Trophoblast cell (in vitro differentiated cells and primary cell): ENCODE measurements at places on chromosomes 11 and 22.

DNA sequence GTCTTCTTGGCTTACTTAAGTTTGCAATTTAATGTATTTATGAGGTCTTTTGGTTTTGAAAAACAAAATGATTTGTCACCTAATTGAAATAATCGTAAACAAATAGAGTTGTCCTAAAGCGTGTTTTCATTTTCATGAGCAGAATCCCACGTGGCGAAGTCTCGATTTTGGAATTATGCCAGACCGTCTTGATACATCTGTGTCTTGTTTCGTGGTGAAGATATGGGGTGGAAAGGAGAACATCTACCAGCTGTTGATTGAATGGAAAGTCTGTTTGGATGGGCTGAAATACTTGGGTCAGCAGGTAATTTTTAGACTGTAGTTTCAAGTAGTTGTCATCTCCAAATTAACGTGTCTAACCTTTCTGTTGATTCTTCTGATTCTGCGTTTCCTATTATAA is 64.7 kb downstream of the UVRAG start:
- H3K27ac ChIP-seq: no peak overlapping the region
- no peak overlapping the region for H3K4me3 ChIP-seq
- H3K4me1 ChIP-seq: no peaks in the 10 kb centered on the region
- no peaks in the 10 kb centered on the region for H3K36me3 ChIP-seq

GRCh38 chr11:20618083-20618482 is 18.7 kb downstream of the SLC6A5 start:
- DNase-seq: no peak
- H3K27ac ChIP-seq: no peak overlapping the region

DNA sequence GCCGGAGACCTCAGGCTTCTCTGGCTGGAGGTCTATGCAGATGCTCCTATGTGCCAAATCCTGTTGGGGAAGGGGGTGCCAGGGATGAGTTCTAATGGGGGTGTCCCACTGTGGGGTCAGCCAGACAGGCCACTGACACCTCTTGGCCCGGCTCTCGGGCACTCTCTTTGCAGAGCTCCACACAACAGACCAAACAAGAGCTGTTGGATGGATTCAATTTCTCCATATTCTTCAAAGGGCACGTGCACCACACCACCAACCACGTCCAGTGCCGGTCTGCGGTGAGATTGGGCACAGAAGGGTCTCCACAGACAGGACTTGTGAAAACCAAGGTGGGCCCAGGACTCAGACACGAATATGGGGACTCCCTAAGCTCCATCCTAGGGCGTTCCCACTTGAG is 2.2 kb upstream of the RGL4 start:
- no peaks in the 10 kb centered on the region for H3K4me1 ChIP-seq
- no peaks in the 10 kb centered on the region for H3K27me3 ChIP-seq
- H3K27ac ChIP-seq: no peak overlapping the region

DNA sequence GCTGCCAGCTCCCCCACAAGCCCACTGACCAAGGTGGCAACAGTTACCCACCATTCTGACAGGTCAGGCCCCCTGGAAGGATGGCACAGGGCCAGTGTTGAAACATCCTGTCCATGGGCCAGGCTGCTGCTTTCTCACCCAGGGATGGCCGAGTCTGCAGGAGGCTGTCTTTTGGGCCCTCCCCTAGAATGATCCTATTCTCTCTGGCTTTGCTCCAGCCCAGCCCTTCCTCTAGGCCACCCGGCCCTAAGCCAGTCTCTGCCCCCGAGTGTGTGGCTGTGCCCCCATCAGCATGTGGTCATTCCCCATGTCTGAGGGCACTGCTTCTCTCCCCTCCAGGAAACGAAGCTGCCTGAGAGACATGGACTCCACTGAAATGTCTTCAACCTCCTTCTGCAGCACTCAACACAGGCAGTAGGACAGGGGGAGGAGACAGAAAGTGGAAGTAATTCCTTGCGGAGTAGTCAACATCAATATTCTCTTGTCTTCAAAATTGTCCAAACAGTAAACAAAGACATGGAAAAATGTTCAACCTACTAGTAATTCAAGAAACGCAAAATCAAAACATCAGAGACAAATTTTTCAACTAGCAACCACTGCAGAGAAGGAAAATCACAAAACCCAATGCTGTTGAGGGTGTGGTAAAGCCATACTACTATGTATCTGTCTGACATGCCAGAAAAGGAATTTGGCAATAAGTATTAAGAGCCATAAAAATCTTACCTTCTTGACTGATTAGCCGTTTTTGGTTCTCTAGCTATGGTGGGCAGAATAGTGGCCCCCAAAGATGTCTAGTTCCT is 5.1 kb upstream of the SCARF2 start:
- H3K4me1 ChIP-seq: peaks cover 9% of the 10 kb centered on the region
- H3K27me3 ChIP-seq: no peaks in the 10 kb centered on the region
- no peak overlapping the region for H3K27ac ChIP-seq
- no peak overlapping the region for H3K4me3 ChIP-seq
